ENCODE measurements at places on chromosomes 16 and 17.

- DNase-seq: no peak
Observed at GRCh38 chr17:29096094-29096493, 53.2 kb downstream of the PIPOX start.

- no peak for DNase-seq
Observed at GRCh38 chr17:74682471-74683190, 30.1 kb downstream of the CD300LF start.

GRCh38 chr16:70160821-70161220, 12.8 kb upstream of the CLEC18C start:
- DNase-seq: no peak

GRCh38 chr17:70242781-70243437, 73.6 kb downstream of the KCNJ2 start:
- no peak for DNase-seq

DNA sequence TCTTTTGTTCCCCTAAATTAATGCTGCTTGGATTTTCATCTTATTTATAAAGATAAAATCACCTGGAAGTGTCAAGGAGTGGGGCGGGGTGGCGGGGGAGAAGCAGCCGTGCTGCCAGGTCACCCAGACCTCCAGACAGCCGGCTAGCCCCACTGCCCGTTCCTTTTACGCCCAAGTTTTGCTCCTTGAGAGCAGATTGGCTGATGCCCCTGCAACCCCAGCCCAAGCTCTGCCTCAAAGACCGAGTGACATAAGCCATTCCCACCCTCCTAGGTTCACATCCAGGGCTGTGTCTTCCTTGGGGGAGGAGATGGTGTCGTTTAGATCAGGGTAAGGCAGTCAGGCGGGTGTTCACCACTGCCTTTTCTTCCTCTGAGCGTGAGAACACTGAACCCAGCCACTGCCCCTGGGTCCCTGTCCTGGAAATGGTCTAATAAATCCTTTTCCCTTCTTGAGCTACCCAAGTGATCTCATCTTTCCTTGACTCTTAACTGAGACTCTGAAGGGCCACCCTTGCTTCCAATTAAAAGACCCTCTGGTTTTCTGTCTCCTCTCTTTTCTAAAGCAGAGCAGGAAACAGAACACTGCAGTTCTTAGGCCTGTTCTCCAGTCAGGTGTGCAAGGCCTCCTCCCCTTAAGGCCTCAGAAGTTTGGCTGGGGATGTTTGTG, 5.7 kb downstream of the PDF start:
- no peak for DNase-seq

DNA sequence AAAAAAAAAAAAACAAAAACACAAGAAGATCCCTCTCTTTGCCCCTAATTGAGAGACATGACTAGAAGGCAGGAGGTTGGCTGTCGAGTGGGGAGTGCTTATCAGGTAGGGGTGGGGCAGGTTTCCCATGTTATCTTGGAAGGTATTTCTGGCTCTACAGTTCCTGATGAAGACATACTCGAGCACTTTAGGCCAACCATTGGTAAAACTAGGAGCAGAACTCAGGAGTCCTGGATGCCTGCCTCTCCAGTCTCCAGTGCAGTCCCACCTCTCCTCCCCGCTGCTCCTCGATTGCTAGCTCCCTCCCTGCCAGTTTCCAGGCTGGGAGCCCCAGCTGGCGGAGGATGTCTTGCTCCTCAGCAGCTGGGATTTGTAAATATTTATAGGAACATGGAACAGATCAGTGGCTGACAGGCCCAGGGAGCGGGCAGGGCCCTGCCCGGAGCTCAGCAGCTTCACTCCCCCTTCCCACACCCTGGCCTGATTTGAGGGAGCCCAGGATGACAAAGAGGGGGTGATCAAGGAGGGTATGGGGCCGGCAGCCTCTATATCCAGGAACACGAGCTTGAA, 11.4 kb upstream of the C1QL1 start:
- no peak for DNase-seq

- DNase-seq: no peak
Observed at GRCh38 chr16:74046524-74046923, 250.1 kb upstream of the PSMD7 start.

DNA sequence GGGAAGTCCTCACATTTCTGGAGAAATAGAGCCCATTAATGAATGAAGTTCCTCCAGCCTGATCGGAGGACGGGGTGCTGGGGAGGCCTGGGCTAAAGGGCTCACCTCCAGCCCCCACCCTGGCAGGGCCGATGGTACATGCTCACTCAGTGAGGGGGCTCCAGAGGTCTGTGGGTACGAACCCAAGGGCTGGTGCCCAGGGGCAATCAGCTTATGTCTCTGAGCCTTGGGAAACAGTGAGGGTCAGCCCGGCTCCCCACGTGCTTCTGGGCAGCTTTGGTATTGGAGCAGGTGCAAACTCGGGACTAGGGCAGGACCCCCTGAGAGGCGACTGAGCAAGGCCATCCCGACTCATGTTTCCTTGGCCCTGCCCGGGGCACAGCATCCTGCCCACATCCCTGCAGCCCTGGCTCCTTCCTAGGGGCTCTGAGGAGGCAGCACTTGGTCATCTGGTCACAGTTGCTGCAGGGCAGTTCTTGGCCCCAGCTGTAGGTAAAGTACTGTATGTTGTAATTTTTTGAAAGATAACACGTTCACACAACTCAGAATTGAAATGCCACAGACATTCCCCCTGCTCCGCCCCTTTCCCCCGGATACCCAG, 969 bp upstream of the CETP start:
- DNase-seq: no peak

GRCh38 chr17:82497483-82498405, 21.8 kb upstream of the FOXK2 start:
- DNase-seq: peak; percentile 81

DNA sequence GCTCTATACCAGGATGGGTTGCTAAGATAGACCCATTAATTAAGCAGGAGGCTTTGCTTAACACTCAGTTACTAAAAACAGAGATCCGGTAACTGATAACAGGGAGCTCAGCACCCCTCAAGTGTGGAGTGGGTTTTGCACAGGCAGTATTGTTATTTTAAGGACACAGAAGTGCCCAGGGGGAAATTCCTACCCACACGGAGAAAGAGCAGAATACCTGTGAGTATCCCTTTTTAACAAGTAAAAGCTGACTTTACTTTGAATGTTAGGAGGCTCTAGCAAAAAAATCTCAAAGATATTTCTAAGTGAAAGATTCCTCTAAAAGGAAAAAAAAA, 32.8 kb upstream of the HAS3 start:
- no peak for DNase-seq
